ENCODE measurements at places on chromosomes 6 and 20. TPM values are rescaled to one million over a fixed set of nuclear protein-coding genes. Genes with fewer than 3 reads are reported as not detected.

- DNase-seq = no peak
Measured at GRCh38 chr6:53530346-53530745, 14.6 kb downstream of the GCLC start.

Gene BHLHE23
- total RNA-seq = not detected

DNA sequence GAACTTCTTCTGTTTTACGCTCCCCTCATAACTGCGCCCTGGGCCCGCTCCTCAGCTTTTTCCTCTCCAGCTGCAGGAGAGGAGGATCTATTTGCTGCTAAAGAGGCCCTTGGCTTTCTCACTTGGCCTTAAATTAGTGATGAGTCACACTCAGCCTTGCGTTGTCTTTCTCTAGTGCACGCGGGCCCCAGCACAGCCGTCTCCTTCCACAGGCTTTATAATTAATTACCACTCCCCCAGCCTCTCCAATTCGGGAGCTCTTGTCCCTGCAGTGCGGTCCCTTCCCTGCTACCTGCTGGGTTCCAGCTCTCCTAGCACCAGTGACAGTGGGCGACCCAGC, 25.2 kb downstream of the PACSIN1 start:
- DNase-seq = no peak

- no peak for DNase-seq
Measured at GRCh38 chr6:43149265-43149664, 21.8 kb upstream of the SRF start.

Gene PGC
- 24.4 TPM for total RNA-seq
